Bronchial epithelial cell (primary cell): ENCODE measurements at places on chromosomes 6 and 20. TPM values are rescaled to one million over a fixed set of nuclear protein-coding genes. Genes with fewer than 3 reads are reported as not detected.

Gene GTSF1L
- not detected in 2 replicates for total RNA-seq

Gene FAM217A
- not detected in 2 replicates for total RNA-seq

Gene CLPSL2
- not detected in 2 replicates for total RNA-seq

Gene EMILIN3
- not detected in 2 replicates for total RNA-seq

Gene SNTA1
- total RNA-seq, result 4.2 and 7.8 TPM in 2 replicates

Gene SLC17A1
- total RNA-seq, result not detected in 2 replicates

- DNase-seq, result peak; percentile 41
Observed at GRCh38 chr20:37669062-37669772, 24.6 kb upstream of the CTNNBL1 start.

DNA sequence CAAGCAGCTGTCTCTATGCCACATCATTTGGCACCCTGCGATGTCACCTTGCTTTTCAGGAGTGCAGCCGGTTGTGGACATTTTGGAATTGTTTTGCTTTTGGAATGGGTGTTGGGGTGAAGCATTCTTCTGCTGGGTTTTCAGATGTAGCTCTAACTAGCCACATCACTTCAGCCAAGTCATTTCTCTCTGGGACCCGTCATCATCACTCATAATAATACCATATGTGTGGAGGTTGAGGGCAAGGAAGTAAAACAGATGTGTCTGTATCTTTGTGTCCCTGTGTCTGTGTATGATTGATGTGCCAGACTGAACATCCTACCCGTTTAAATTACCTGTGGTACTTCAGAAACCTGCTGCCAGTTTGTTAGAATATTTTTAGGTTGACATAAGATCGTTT is 49.5 kb upstream of the TULP4 start:
- no peak for DNase-seq

- no peak for DNase-seq
Observed at GRCh38 chr6:117078624-117079023, 186.7 kb upstream of the VGLL2 start.
